CD14-positive monocyte (primary cell): ENCODE measurements at places on chromosomes 5 and 9. TPM values are rescaled to one million over a fixed set of nuclear protein-coding genes. Genes with fewer than 3 reads are reported as not detected.

DNA sequence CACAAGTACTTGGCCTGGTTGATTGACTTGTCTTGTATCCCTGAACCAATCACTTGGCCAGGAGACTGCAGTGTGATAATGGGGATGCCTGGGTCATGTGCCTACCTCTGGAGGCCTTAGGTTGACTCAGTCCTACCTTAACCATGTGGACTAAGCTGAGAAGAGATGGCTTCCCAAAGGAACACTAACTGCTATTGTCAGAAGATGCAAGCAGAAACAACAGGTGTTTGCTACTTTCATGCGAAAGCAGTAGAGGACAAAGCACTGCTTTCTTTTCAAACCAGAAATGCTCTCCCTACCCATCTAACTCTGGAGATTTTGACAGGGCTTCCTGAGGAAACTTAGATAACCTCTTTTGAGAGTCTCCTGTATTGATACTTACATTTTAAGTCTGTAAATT lies 22.9 kb downstream of the CDK7 start:
- no peak for DNase-seq

DNA sequence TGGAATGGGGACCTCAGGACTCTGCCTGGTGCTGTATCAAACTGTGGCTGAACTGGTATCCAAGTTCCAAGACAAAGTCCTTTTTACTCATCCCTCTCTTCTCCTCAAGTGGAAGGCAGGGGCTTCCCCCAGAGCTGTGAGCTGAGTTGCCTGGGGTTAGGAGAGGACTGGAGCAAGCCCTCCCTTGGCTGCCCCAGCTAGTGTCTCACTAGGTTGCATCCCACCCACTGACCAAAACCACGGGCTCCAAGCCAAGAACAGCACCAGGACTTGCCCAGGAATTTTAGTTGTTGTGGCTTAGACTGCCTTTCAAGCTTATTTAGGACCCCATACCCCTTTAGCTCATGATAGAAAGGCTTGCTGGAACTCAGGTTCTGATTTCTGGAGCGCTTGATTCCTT lies 158.7 kb upstream of the TNC start:
- DNase-seq: no peak

- no peak for DNase-seq
Observed at GRCh38 chr5:116583085-116583861, 8.7 kb upstream of the SEMA6A start.

GRCh38 chr5:73960426-73960825 lies 334.4 kb downstream of the ARHGEF28 start:
- no peak for DNase-seq

- DNase-seq: no peak
Observed at GRCh38 chr5:32182463-32183063, 8.4 kb upstream of the GOLPH3 start.

NUP214 gene
- 94.9 and 131 TPM in 2 replicates for polyA plus RNA-seq

PRUNE2 gene
- 1.5 TPM for polyA plus RNA-seq
